ENCODE measurements at places on chromosomes 2 and 18.

DNA sequence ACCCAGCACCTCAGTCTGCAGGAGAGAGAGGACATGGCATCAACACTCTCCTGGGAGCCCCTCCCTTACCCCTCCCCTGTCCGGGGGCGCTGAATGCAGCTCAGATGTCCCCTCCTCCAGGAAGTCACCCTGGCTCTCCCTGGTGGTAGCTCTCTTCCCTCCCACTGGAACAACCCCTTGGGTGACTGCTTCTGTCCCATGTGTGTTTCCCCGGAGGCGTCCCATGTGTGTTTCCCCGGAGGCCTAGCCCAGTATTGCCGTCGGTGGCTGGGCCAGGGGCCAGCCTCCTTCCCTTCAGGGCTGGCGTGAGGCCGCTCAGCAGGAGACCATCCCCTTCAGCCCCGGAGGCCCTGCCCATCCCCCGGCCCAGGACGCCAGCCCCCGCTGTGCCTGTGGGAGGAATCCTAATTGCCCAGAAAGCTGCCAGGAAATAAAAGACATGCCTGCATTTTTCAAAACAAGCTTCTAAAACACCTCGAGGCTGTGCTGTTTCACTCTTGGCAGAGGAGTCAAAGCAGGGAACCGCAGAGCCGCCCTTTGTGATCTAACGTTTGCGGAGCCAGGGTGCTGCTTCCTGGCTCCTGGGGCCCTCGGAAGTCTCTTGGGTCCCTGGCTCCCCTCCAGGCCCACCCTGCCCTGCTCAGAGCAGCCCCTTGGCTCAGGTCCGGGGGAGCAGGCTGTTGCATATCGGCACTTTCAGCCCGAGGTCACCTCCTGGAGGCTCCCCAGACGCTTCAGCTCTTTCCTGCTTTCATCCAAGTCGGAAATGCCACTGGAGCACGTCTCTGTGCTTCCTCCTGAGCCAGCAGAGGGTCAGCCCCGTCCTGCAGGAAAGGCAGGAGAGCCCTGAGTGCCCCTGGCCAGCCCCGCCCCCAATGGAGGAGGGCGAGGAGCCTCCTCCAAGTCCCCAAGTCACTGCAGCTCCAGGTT lies 11.4 kb downstream of the SNED1 start:
- DNase-seq, result no peak

- DNase-seq, result no peak
Observed at GRCh38 chr2:49924044-49924817, 769.9 kb upstream of the FSHR start.

DNA sequence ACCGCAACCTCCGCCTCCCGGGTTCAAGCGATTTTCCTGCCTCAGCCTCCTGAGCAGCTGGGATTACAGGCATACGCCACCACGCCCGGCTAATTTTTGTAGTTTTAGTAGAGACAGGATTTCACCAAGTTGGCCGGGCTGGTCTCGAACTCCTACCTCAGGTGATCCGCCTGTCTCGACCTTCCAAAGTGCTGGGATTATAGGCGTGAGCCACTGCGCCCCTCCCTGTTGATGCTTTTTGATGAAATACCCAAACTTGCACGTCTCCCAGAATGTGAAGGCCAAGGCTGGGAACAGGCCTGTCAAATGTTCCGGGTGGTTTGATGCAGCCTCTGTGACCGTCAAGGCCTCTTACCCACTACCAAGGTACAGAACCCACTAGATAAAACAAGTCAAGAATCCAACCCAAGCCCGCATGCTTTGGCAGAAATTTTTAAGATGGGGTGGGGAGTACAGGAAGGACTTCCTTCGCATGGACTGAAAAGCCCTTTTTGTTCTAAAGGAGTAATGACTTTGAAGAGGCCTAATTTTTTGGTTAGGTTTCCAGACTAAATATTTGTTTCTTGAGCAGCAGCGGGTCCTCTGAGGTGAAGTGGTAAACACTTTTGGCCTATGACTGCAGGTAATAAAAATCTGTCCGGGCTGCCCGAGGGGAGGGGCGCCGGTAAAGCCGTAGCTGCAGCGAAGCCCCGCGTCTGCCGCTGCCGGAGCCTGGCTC lies 3.7 kb upstream of the EVX2 start:
- DNase-seq, result no peak

DNA sequence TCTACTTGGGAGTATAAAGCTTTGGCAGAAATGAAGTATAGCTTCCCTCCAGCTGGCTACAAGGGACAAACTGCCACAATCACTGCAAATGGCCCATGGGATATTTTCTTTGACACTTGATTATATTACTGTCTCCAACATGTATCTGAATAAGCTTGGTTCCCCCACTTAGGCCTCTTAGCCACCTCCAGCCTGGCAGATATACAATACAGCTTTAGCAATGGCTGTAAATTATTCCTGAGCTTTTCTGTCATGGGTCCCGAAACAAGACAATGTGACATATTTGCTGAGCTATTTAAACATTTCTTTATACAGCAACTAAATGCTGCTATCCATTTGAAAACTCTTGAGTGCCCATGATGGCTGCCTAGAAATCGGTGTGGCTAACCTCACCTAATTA lies 406.2 kb downstream of the SUCLG1 start:
- no peak for DNase-seq

GRCh38 chr2:45669032-45669486 lies 17.6 kb downstream of the PRKCE start:
- no peak for DNase-seq

GRCh38 chr2:74052732-74053710 lies 68.3 kb downstream of the TET3 start:
- DNase-seq, result no peak

DNA sequence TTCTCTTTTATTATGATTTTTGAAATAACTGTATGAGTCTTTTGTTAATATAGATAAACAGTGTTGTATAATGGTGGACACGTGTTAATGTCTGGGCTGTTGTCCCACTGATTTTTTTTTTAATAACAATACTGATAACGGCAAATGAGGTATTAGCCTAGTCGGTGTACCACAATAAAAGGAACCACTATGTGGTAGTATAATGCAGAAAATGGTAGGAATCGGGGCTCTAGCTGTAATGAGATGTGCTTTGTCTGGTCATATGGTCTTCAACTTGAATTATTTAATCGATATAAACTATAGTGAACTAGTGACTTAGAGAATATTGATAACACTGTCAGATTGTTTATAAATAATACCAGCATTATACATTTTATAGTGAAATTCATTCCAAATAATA lies 517.9 kb upstream of the SPHKAP start:
- no peak for DNase-seq

DNA sequence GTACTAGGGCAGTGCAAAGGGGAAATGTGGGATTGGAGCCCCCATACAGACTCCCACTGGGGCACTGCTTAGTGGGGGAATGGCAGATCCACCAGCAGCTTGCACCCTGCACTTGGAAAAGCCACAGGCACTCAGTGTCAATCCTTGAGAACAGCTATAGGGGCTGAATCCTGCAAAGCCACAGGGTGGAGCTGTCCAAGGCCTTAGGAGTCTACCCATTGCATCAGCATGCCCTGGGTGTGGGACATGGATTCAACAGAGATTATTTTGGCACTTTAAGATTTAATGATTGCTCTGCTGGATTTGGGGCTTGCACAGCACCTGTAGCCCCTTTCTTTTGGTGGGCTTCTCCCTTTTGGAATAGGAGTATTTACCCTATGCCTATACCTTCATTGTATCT lies 8.6 kb upstream of the ZNF24 start:
- no peak for DNase-seq

- DNase-seq, result no peak
Observed at GRCh38 chr2:20747317-20747716, 75.6 kb downstream of the LDAH start.

DNA sequence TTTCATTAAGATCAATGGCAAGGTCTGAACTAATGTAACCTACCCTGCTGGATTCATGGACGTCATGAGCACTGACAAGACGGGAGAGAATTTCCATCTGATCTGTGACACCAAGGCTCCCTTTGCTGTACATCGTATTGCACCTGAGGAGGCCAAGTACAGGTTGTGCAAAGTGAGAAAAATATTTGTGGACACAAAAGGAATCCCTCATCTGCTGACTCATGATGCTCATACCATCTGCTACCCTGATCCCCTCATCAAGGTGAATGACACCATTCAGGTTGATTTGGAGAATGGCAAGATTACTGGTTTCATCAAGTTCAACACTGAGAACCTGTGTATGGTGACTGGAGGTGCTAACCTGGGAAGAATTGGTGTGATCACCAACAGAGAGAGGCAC lies 82.3 kb upstream of the NDUFV2 start:
- DNase-seq, result no peak

- DNase-seq, result no peak
Observed at GRCh38 chr2:166419616-166419934, 43.8 kb upstream of the SCN9A start.

GRCh38 chr2:134954065-134954464 lies 35.4 kb downstream of the CCNT2 start:
- DNase-seq, result no peak

DNA sequence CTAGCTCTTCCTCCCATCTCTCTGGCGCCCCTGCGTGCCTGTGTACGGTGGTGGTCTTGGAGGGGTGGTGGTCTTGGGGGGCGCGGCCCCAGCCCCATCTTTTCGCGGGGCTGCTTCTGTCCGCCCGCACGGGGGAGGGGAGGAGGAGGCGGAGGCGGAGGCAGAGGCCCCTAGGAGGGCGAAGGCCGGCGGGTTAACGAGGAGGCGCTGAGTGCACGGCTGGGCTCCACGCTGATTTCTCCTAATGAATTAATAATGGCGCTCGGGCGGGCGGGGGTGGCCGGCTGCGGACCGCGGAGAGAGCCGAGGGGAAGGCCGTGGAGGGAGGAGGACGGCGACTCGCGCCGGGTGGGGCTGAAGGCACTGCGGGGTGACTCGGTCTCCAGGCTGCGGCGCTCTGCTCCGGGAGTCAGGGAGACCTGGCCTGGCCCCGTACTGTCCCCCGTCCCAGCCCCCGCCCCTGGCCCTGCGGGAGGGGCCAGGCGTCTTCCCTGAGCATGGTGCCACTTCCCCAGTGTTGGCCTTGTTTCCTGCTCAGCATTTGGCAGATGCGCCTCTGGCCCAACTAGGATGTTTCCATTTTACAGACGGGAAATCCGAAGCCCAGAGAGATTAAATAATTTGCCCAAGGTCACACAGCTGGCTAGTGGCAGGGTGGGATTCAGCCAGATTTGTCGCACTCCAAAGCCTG lies 6.0 kb downstream of the GAREM2 start:
- DNase-seq, result no peak

GRCh38 chr2:36466135-36466534 lies 110.6 kb downstream of the CRIM1 start:
- DNase-seq, result no peak

- DNase-seq, result no peak
Observed at GRCh38 chr2:151947813-151948165, 119.6 kb upstream of the ARL5A start.

- DNase-seq, result no peak
Observed at GRCh38 chr2:136482966-136483365, 282.4 kb upstream of the THSD7B start.

GRCh38 chr2:156908825-156909224 lies 348.7 kb upstream of the GALNT5 start:
- no peak for DNase-seq

DNA sequence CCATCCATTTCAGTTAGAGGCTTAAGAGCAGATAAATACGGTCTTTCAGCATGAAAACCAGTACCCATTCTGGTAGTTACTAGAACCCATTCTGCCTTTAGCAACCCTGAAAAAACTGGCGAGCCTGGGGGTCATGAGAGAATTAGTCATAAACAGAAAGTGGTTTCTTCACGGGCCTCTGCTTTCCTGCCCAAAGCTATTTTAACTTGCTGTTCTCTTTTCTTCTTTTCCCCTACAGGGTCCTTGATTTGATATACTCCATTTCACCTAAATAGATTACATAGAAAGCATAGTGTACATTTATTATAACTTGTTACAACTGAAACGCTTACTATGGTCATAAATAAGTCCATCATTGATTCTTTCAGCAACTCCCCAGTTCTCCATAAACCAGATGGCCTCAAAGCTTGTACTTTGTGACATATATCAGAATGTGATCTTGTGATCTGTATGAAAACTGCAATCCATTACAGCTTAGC lies 48.3 kb downstream of the WDFY1 start:
- DNase-seq, result no peak

- no peak for DNase-seq
Observed at GRCh38 chr2:144452989-144453336, 67.0 kb downstream of the ZEB2 start.

- DNase-seq, result no peak
Observed at GRCh38 chr2:30373881-30374302, 73.2 kb upstream of the LCLAT1 start.

DNA sequence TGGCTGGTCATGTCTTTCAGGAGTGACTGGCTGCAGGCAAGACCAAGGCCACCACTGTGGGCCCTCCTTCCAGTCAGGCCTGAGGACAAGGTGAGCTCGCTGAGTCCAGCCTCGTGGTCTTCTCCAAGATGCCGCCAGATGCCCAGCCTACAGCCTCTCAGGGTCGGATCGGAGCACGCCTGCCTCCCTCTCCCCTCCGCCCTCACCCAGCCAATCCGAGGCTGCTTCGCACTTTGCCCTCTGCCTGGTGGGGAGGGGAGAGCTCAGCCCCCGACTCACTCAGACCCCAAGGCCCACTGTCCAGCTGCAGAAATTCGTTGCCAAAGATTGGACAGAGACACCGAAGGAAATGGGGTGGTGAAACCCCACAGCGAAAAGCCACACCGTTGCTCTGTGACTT lies 33.1 kb downstream of the ATOH8 start:
- no peak for DNase-seq

GRCh38 chr2:164792316-164793170 lies 49.1 kb downstream of the COBLL1 start:
- no peak for DNase-seq

GRCh38 chr18:52723550-52723970 lies 383.6 kb downstream of the DCC start:
- no peak for DNase-seq

- DNase-seq, result no peak
Observed at GRCh38 chr2:163800951-163801381, 65.2 kb upstream of the FIGN start.

DNA sequence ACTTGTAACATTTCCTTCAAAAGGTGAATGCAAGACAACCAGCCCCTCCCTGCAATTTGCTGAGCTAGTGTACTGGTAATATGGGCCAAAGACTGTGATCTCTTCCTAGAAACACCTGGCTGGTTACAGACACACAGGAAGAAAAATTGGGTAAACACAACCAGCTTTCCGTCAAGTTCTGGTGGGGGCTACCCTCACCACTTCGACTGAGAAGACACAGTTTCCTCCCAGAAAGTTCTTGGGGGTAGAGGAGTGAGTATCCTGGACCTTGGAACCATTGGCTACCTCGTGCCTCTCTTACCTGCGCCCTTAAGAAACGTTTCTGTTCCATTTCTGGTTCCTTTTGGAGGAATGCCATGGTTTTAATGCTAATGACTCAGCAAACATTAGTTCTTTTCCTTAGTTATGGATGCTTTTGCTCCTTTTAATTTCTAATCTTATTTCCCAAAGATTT lies 120.9 kb upstream of the DLX2 start:
- DNase-seq, result no peak

GRCh38 chr18:11521853-11522252 lies 87.5 kb upstream of the SLC35G4 start:
- DNase-seq, result no peak

Data from stimulated activated CD8-positive, alpha-beta memory T cell treated with anti-CD3 and anti-CD28 coated beads, Interleukin-7, amount 100 ng/mL, for 1 hour (primary cell).